ENCODE measurements at places on chromosomes 12 and 14.

GRCh38 chr12:121799156-121799841 lies 4.5 kb upstream of the SETD1B start:
- ATAC-seq: peak; percentile 54

GRCh38 chr12:108000111-108000510 lies 129.0 kb upstream of the WSCD2 start:
- ATAC-seq: no peak

DNA sequence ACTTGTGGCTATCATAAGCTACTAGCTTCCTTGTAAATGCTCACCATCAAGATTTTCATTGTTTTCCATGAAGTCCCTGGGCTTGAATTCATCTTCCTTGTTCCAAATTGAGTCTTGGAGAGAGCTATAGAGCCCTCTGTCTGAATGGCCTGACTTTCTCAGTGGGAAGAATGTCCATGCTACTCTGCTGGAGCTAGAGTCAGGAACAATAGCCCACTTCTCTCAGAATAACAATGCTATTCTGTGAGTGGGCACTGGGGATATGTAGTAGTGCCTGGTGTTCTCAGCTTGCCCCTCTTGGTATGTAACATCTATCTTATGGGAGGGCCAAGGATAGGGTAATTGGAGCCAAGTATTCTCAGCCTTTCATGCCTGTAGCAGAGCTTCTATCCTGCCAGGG lies 127.6 kb upstream of the TRHDE start:
- ATAC-seq: no peak

DNA sequence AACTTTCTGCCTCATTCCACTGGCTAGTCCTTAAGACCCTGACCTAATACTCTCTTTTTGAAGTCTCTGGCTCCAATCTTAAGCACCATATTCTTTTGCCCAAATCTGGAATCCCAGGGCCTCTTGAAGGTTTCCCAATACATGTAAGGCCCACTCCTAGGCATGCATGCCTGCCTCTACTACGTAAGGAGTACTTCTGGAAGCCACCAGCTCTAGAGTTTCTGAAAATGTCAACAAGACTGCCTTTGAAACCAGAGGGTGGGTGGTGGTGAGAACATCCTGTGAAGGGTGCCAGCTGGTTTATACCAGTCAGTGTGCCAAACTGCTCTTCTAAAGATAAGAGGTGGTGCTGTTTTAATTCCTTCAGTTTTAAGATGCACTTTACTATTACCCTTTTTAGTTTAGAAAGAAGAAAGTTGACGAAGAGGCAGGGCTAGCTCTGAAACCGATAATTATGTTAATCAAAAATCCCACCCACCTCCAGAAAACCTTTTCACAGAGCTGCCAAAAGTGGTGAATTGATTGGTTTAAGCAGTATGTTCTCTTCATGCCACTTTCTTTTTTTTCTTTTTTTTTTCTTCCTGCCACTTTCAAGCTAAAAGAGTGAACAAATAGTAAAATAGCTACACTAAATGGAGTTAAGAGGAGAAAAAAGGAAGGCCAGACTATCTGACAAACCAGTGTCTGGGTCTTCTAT lies 8.7 kb upstream of the WDR89 start:
- ATAC-seq: no peak

DNA sequence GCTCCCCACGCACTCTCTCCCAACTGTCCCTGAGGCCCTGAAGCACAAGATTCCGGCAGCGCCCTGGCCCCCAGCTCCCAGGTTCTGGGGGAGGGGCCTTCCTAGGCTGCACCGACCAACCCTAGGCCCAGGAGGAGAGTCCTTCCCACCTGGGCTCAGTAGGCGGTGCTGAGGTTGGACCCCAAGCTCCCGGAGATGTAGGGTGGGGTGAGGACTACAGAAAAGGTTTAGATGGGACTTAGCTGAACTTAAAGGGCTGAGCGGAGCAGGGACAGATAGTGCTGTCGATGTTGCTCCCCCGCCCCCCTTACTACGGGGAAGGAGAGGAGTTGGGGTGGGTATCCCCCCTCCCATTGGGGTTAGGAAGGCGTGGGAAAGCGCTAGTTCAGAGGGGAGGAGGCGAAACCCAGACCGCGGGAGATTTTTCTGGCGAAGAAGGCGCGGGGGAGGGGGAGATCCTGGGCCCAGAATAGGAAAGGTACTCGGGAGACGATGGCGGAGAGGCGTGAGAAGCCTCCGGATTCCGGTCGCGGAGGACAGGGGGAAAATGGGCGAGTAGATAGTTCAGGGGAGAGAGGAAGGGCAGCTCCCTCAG lies 4.2 kb upstream of the BAZ2A start:
- ATAC-seq: no peak

GRCh38 chr12:89316705-89317139 lies 35.6 kb downstream of the DUSP6 start:
- no peak for ATAC-seq

DNA sequence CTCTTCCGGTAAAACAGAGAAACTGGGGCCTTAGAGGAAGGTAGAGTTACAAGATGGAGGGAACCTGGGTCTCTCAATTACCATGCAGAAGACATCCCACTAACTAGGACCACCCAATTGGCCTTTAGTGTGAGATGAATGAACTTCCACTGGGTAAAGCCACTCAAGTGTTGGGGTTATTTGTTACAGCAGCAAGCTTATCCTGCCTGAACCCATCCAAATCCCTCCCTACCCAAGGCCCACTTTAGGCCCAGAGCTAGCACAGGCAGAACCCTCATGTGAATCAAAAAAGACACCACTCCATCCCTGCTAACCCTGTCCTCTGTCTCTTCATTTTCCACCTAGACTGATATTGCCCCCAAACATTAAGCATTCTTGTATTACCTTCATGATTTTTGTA lies 746.7 kb upstream of the TBX3 start:
- no peak for ATAC-seq

DNA sequence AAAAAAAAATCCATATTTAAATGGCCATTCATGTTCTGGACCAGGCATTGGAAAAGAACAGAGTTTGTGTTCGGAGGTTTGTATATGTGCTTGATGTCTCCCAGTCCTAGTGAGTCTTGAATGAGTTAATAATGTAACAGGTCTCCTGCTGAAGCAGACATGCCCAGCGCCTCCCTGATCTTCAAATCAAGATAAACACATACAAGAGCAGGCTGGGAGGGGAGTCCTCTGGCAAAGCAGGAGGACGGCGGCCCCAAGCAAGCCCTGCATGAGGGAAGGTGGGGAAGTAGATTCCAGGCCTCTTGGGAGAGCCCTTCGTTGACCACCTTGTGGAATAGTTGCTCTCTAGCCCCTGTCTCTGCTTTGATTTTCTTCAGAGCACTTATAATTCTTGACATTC lies 156.3 kb downstream of the ZFP36L1 start:
- no peak for ATAC-seq

GRCh38 chr14:100384277-100384676 lies 61.1 kb downstream of the SLC25A47 start:
- no peak for ATAC-seq

DNA sequence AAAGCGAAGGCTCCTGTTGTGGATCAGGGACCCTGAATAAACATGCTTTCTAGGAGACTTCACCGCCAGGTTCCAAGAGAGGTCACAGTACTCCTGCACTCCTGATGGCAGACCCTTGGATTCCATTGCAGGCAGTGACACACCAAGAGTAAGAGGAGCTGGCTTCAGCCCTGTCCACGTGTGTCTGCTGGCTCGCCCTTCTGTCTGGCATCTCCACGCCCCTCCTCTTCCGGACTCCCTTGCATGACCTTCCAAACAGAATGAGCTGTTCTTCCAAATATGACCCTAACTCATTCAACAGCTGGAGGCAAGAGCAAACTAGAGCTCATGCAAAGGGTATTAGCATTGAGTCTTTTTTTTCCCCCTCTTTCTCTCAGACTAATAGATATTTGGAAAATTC lies 233.0 kb upstream of the PLEKHG7 start:
- no peak for ATAC-seq

DNA sequence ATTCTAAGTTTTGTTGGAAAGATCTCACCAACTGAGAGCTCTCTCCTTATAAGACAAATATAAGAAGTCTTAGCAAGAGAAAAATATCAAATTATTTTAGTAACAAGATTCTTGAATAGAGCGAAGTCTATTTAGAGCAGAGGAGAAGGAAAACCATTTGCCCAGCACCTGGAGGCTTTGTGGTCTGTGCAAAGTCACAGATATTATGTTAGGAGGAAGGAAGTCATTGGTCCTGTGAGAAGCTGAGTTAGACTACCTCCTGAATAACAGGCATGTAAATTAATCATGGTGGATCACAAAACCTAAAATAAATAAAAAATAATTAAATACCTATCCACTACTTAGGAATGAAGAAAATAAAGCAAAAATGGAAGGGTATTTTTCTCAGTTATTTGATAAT lies 38.4 kb upstream of the ATXN7L3B start:
- no peak for ATAC-seq

- no peak for ATAC-seq
Measured at GRCh38 chr12:1826867-1827705, 6.7 kb downstream of the LRTM2 start.

DNA sequence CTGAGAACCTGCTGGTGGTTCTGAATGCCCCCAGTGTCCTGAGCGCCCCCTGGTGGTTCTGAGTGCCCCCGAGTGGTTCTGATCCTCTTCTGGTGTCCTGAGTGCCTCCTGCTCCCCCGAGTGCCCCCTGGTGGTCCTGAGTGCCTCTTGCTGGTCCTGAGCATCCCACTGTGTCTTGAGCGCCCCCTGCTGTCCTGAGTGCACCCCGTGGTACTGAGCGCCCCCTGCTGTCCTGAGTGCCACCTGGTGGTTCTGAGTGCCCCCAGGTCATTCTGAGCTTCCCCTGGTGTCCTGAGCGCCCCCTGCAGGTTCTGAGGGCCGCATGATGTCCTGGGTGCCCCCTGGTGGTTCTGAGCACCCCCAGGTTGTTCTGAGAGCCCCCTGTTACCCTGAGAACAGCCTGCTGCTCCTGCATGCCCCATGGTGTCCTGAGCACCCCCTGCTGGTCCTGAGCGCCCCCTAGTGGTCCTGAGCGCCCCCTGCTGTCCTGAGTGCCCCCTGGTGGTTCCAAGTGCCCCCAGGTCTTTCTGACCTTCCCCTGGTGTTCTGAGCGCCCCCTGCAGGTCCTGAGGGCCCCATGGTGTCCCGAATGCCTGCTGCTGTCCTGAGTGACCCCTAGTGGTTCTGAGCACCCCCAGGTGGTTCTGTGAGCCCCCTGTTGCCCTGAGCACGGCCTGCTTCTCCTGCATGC lies 1165.4 kb downstream of the TMEM121 start:
- ATAC-seq: no peak

DNA sequence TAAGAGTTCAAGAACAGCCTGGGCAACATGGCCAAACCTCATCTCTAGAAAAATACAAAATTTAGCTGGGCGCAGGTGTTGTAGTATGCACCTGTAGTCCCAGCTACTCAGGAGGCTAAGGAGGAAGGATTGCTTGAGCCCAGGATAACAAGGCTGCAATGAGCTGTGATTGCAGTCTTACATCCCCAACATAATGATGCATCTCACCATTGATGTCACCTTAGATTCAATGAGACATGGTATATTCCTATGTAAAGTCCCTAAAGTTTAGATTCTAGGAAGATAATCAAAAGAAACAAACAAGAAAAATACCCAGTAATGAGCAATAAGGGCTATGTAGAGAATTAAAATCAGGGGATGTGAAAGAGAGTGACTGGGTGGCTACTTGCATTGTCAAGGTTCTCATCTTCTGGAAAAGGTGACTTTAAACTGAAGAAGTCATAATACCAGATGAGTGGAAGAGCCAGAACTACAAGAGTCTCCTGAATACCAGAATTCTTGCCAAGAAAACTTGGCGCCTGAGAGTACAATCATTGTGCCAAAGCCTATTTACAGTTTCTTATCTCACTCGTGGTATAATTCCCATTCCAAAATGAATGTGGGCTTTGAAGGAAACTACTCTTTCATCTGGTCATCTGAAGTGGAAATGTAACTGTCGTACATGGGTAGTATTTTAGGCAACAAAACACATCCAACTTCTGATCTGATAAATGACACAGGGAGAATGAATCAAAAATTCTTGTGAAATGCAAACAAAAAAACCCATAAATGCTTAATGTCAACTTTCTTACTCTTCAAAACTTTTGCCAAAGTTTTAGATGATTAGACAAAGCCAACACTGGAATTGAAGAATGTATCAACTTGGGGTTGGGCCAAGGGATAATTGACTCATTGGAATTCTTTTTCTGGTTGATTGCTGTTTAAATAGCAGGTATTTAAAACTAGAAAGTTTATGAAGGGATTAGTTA lies 81.1 kb upstream of the ST8SIA1 start:
- ATAC-seq: peak; percentile 48

DNA sequence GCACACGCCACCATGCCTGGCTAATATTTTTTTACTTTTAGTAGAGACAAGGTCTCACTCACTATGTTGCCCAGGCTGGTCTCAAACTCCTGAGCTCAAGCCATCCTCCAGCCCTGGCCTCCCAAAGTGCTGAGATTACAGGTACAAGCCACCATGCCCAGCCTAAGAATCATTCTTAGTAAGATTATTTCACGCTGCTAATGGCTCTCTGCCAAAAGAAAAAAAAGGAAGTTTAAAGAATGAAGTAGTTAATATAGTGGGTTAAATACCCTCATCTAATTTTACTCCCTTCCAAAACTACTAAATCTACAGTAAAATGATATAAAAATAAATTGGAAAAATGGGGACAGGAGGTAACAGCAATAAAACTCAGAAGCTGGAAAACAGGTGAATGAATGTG lies 2.6 kb downstream of the ETFRF1 start:
- ATAC-seq: no peak
